Stimulated activated CD8-positive, alpha-beta memory T cell treated with anti-CD3 and anti-CD28 coated beads, Interleukin-2, amount 100 ng/mL, for 48 hours (primary cell): ENCODE measurements at places on chromosomes 11 and 22.

- no peak for DNase-seq
Observed at GRCh38 chr22:47591016-47591415, 828.6 kb downstream of the TBC1D22A start.

DNA sequence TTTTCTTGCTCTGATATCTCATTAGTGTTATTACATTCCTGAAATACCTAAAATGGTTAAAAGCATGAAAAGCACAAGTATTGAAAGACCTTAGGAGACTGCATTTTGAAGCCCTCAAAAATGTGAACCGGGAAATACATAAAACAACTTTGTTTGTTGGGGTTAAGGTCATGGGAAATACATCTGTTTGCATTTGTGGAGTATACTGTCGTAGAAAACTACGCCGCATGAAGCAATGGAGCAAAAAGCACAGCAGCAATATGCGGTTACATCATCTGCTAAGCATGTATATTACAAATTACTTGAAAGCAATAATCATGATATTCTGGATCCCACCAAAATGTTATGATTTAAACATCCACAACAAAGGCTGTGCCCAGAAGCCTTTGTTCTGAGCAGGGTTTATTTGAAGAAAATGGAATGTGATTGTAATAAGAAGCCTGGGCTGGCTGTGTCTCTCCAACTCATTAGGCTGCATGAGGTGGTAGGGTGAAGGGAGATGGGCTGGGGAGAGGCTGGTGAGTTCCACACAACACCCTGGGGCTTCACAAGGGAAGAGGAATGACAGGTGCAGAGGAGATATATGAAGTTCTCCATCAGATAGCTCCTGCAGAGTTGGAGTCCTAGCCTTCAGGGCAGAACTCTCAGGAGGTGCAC is 64.7 kb upstream of the LIN7C start:
- no peak for DNase-seq

- DNase-seq, result no peak
Observed at GRCh38 chr22:50361688-50362087, 18.6 kb downstream of the PPP6R2 start.

- no peak for DNase-seq
Observed at GRCh38 chr22:27083610-27084009, 426.2 kb downstream of the MIAT start.

GRCh38 chr11:67082071-67082791 is 25.6 kb downstream of the RHOD start:
- no peak for DNase-seq

GRCh38 chr11:75246006-75246670 is 5.6 kb downstream of the TPBGL start:
- no peak for DNase-seq

DNA sequence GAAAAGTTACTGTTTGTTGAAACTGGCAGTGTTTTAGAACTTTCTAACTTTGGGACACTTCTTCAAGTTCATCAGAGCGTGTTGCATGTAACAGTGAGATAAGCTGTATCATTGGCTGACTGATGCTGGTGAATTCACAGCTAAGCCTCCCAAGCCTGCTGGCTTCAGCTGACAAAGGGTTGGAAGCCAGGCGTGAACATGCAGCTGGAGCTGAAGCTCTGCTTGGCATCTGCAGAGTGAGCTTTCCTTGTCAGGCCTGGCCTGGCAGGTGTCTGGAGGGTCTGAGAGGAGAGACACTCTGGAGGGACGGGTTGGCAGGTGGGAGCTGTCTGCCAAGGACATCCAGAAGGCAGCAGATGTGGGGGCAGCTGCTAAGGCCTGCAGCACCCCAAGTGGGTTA is 1.5 kb downstream of the AMPD3 start:
- no peak for DNase-seq

DNA sequence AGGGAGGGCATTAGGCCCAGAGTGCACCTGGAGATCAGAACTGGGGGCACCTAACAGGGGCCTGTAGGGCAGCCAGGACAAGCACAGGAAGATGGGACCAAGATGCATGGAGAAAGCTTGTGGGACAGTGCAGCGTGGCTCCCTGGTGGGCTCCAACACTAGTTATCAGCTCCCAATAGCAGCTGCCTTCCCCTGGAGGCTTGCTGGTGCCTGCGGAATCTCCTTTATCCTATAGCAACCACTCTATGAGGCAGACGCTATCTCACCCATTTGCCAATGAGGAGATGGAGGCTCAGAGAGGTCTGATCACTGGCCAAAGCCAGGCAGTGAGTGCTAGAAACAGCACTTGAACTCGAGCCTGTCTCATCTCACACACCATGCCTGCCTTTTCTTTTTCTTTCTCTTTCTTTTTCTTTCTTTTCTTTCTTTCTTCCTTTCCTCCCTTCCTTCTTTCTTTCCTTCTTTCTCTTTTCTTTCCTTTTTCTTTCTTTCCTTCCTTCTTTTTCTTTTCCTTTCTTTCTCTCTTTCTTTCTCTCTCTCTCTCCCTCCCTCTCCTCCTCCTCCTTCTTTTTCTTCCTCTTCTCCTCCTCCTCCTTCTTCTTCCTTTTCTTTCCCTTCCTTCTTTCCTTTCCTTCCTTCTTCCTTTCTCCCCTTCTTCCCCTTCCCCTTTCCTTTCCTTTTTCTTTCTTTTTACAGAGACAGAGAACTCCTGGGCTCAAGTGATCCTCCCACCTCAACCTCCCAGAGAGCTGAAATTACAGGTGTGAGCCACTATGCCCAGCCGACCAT is 16.1 kb upstream of the SEC14L4 start:
- DNase-seq, result no peak

DNA sequence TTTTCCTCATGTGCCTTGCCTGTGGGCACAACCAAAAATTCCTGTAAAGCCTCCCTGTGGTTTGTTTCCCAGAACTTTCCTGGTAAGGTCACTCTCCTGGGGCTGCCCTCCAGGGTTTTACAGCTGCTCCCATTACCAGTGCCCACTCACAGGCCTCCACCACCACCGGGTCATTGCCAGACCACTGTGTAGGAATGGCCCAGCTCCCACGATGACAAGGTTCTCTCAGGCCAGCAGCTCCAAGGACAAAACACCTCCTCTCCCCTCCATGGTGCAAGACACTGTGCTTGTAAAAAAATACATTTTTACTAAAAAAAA is 96.1 kb upstream of the AKIP1 start:
- DNase-seq, result no peak

- DNase-seq, result no peak
Observed at GRCh38 chr22:37148742-37149665, 712 bp downstream of the IL2RB start.

- no peak for DNase-seq
Observed at GRCh38 chr22:31588970-31589675, 72.9 kb downstream of the PISD start.
